Cerebellar nuclear complex (tissue), 1 donor: ENCODE measurements at places on chromosomes 13 and 19.

DNA sequence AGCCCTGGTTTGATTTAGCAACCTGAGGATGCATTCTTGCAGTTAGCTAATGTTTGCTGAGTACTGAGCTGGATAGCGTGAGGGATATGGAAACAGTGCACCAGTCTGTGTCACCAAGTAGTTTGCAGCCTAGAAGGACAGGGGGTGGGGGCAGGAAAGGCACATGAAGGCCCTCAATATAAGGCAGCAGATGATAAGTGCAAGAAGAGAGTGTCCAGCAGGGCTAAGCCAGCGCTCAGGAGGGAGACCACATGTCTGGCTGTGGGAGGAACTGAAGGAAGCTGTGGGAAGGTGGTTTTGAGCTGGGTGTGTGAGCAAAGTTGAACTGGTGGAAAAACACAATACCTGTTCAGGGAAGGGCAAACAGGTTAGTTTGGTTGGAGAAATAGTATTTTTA, 1.7 kb downstream of the CXCL17 start:
- no peak for DNase-seq

DNA sequence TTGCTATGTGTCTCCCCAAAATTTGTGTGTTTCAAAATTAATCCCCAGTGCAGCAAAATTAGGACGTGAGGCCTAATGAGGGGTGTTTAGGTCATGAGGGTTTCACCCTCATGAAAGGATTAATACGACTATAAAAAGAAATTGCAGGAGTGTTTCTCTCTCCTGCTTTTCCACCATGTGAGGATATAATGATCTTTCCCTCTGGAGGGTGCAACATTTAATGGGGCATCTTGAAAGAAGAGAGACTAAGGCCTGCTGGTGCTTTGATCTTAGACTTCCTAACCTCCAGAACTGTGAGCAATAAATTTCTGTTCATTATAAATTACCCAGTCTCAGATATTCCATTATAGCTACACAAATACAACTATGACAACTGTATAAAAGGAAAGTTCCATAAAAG, 183.2 kb downstream of the MYO16 start:
- no peak for DNase-seq

DNA sequence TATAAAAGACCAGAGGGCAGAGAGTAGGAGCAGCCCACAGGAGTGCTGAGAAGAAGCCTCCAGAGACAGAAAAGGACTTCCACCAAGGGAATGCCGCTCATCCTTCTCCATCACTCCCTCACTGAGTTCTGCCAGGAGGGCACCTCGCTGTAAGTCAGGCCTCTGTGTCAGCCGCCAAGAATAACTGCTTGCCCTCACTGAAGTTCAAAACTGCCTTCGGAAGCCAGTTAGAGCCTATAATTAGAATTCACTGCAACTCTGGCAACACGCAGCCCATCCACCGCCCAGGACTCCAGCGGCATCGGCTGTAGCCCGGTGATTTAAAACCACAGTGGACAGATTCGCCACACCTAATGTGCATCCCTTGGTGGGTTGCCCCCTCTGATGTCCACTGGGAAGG, 281.8 kb upstream of the ZNF507 start:
- DNase-seq, result no peak

DNA sequence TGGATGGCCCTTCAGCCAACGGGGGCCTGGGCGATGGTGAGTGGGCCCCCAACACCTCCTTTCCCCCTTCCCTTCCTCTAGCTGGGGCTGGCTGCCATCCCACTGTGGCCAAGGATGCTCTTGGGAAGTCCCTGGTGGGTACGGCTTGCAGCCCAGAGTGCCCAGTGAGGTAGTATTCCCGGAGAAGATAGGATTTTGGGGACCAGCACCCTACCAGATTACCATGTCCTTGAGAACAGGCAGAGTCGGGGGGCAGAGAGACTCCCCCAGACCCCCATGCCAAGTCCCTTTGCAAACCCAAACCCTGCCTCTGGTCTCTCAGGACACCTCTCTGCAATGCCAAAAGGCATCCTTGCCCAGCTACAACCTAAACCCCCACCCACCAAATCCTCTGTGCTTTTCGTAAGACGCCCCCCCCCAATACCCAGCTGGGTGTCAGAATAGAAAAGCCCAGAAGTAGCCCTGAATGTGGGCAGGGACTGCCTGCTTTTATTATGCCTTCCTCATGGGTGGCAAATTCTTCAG, 1.7 kb downstream of the HIF3A start:
- DNase-seq, result no peak

- DNase-seq, result no peak
These were observed 249.4 kb downstream of the PCCA start for GRCh38 chr13:100338275-100338674.

DNA sequence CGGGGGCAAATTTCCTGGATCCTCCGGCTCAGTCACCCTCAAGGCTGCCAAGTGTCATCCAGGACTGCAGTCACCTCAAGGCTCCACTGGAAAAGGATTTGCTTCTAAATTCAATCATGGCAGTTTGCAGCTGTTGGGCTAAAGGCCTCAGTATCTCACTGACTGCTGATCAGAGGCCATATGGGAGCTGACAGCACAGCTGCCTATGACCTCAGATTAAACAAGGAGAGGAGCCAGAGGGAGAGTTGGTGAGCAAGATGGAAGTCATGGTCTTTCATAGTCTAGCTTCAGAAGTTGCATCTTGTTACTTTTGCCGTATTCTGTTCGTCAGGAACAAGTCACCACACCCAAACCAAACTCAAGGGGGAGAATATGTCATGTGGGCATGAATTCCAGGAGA, 849.7 kb downstream of the UQCRFS1 start:
- DNase-seq, result no peak

DNA sequence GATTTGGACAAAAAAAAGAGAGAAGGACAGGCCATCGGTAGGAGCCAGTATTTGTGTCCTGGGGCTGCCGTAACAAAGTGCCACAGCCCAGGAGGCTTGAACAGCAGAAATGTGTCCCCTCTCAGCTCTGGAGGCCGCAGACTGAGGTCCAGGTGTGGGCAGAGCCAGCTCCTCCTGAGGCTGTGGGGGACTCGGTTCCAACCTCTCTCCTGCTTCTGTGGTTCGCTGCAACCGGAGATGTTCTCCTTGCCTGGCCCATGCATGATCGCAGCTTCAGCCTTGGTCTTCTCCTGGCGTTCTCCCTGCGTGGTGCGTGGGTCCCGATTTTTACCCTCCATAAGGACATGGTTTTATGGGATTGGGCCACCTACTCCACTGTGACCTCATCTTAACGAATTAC, 85.9 kb upstream of the SOX1 start:
- no peak for DNase-seq

GRCh38 chr19:41263042-41263849, 926 bp upstream of the HNRNPUL1 start:
- peak; percentile 57 for DNase-seq

DNA sequence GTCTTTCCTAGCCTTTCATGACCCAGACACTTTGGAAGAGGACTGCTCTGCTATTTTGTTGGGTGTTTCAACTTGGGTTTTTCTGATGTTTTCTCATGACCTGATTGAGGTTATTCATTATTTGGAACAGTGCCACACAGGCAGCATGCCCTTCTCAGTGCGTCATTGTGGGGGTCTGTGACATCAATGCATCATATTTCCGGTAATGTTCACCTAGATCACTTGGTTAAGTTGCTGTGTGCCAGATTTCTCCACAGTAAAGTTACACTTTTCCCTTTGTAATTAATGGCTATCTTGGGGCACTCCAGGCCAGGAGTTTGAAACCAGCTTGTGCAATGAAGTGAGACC, 124.4 kb downstream of the SIPA1L3 start:
- no peak for DNase-seq

DNA sequence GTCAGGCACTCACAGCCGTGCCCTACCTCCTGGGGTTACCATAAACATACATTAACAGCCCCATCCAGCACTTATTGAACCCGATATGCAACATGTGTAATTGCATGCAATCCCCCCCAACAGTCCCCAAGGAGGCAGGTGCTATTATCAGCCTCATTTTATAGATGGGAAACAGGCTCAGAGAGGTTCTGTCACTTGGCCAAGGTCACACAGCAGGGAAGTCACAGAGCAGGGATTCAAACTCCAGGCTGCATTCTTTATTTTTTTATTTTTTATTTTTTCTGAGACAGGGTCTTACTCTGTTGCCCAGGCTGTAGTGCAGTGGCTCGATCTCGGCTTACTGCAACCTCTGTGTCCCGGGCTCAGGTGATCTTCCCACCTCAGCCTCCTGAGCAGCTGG, 38.4 kb upstream of the TNFAIP8L1 start:
- no peak for DNase-seq

DNA sequence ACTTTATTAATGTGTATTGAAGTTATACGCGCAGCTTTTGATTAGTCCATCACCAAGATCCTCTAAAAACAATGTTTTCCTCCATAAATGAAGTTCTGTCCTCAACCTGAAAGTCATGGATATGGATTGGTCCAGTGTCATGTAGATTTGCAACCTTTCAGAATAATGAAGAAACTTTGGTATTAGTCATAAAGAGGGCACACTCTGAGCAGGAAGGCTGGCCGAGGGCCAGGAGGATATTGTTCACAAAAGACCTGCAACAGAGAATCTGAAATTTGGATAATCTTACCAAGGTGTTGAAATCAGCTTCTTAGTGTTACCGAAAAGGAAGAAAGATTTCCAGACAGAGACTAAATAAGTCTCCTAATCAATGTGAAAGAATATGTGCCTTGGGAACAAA, 20.7 kb downstream of the CLDN10 start:
- no peak for DNase-seq

DNA sequence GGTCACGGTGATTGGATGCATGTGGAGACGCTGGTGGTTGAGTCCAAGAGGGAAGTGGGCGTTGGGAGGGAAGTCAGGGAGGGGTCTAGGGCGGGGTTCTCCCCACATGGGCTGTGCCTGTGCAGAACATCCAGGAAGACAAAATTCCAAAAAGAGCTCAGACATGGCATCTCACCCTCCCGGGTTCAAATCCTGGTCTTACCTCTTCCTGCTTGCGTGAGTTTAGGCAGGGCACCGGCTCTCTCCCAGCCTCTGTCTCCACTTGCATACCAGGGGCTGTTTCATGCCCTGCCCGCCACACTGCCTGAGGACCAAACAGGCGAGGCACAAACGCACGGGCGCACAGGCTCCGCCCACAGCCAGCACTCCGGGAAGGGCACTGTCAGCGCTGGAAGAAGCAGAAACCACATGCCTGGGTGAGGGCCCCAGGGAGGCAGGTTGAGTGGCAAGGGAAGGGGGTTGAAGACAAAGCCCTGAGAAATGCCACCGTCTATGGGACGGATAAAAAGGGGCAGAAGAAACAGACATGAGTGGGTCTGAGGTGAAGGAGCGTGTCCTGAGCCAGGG, 123.6 kb upstream of the SOX1 start:
- no peak for DNase-seq

- DNase-seq, result no peak
These were observed 161.5 kb downstream of the KATNAL1 start for GRCh38 chr13:30145709-30146367.

- DNase-seq, result no peak
These were observed 9.9 kb downstream of the SPACA6 start for GRCh38 chr19:51702825-51703574.

DNA sequence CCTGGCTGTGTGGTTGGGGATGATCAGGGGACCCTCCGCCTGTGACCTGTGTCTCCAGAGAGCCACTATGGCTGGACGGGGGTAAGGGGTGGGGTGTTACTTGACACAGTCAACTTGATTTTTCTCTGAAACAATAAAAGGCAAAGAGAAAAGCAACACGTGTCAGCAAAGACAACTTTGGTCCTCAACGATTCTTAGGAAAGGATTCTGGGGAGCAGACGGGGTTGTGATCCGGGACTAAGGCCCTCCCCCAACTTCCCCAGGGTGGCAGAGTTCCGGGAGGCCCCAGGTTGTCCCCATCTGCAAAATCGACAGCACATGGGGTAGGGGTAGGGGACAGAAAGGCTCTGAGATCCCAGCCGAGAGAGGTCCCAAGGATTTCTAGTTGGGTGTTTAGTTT, 46.2 kb downstream of the COLGALT1 start:
- DNase-seq, result no peak

DNA sequence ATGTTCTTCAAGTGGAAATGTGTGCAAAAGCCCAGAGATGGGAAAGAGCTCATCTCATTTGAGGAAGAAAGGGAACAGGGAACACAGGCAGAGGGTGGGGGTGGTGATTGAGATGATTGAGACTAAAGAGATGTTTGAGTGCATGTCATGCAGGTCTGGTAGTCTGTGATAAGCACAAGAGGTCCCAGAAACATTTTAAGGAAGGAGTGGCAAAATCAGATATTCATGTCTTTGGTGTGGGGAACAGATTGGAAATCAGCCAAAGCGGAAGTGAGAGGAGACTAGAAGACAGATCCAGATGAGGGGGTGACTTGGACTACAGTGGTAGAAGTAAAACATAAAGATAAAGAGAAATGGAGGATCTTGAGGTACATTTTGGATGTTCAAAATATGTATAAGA, 39.4 kb upstream of the DACH1 start:
- no peak for DNase-seq

DNA sequence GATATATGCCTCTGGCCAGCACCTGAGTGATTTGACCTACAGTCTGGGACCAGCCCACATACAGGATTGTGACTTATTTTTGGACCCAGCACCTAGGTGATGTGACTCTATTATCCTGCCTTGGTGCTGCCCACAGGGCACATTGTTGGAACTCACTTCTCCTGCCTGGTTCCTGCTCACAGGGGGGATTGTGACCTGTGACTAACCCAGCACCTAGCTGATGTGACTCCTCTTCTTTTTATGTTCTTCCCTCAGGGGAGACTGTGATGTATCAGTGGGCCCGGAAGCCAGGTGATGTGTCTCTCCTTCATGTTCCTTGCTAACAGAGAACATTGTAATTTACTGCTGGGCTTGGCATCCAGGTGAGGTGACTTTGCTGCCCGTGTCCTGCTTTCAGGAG, 63.0 kb upstream of the ZNF724 start:
- no peak for DNase-seq

DNA sequence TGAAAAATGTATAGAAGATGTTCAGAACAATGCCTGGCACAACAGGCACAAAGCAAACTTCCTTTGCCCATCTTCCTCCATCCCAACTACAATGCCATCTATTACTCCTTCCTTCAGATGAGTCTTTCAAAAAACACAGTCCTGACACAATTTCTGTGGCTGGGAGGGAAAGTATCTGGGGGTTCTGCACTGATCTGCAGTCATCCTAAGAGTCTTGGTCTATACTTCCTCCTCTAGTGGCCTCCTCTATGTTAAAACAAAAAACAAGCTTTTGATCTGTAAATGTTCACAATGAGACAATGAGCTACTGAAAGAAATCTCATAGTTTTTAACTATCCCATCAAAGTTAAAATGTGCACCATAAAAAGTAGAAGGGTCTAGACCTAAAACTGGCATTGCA, 44.8 kb downstream of the USP12 start:
- no peak for DNase-seq

DNA sequence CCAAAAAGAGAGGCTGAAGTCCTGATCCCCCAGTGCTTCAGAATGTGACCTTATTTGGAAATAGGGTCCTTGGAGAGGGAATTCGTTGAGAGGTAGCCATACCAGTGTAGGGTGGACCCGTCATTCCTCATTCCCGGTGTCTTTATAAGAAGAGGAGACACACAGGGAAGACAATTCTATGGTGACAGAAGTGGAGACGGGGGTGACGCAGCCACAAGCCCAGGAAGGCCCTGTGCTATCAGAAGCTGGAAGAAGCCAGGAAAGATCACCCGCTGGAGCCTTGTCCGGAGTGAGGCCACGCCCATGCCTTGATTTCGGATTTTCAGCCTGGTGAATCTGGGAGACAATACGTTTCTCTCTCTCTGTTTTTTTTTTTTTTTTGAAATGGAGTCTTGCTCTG, 2.6 kb upstream of the MYPOP start:
- DNase-seq, result no peak

- DNase-seq, result no peak
These were observed 57.0 kb upstream of the IPO5 start for GRCh38 chr13:97896446-97896845.
